ENCODE measurements at places on chromosomes 5 and 9. TPM values are rescaled to one million over a fixed set of nuclear protein-coding genes. Genes with fewer than 3 reads are reported as not detected.

DNA sequence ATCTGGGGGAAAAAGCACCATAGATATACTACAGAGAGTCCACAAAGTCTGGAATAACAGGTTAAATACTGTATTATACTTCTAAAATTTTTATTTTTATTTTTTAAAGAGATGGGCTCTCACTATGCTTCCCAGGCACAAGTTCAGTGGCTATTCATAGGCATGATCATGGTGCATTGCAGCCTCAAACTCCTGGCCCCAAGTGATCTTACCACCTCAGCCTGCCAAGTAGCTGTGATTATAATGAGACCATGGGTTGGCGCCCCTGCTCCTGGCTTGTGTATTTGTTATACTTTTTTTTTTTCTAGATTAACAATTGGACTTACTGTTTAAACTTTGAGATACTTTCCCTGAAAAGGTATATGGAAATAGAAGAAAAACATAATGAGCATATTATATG is 25.9 kb downstream of the ERBIN start:
- no peak for DNase-seq

- DNase-seq: no peak
Observed at GRCh38 chr5:72539038-72539437, 31.8 kb upstream of the ZNF366 start.

- DNase-seq: no peak
Observed at GRCh38 chr5:158287643-158288271, 428.8 kb upstream of the CLINT1 start.

DNA sequence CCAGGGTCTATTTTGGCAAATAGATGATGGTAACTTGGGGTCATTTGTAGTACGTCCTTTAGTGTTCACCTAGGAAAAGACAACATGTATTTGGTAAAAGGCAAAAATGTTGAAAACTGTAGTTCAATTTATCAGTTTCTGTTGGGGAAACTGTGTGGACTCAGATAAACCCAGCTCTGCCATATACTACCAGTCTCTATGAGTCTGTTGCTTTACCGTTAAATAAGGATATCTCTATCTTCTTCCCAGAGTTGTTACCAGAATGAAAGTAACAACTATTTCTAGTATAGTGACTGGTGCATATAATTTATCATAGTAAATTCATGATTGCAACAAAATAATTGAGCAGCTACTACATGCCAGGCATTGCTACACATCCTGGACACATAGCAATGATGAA is 3.8 kb upstream of the IQGAP2 start:
- DNase-seq: no peak

GRCh38 chr5:76000582-76000981 is 82.6 kb upstream of the SV2C start:
- DNase-seq: no peak

DNA sequence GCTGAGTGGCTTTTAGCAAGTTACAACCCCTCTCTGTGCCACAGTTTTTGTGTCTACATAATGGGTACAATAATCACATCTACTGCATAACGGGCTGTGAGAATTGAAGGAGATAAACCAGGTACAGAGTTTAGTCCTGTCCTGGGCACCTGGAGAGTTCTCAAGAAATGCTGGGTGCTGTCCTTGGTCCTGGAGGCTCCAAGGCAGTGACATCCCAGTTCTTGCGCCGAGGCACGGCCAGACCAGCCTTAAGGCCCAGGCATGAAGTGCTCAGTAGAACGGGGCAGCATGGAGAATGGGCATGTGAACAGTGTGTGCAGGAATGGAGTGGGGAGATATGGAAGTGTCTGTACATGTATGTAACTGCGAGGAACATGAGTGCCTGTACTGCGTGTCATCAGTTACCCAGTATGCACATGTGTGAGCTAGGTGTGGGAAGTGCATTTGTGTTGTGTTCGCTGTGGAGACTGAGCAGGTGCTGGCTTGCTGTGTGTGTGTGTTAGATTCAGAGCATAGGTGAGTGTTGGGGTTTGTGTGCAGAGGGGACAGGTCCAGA is 6.3 kb upstream of the UNC5A start:
- DNase-seq: peak; percentile 19

GRCh38 chr9:126953041-126953809 is 38.6 kb downstream of the RALGPS1 start:
- DNase-seq: no peak

GRCh38 chr5:77936365-77936693 is 160.2 kb upstream of the TBCA start:
- DNase-seq: peak; percentile 3

DNA sequence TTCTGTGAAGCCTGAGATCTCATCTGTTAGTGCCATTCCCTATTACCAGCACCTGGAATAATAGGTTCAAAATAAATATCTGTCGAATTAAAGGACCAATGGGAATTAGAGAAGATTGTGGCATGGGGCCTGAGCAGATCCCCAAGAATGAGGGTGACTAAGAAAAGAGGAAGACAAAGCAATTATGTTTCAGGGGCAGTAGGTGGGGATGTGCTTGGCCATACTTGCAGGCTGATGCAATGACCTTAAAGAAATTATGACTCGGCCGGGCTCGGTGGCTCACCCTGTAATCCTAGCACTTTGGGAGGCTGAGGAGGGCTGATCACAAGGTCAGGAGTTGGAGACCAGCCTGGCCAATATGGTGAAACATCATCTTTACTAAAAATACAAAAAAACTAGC is 562.8 kb downstream of the PTPRD start:
- DNase-seq: no peak

GRCh38 chr9:20220286-20220685 is 402.0 kb downstream of the MLLT3 start:
- DNase-seq: no peak

DNA sequence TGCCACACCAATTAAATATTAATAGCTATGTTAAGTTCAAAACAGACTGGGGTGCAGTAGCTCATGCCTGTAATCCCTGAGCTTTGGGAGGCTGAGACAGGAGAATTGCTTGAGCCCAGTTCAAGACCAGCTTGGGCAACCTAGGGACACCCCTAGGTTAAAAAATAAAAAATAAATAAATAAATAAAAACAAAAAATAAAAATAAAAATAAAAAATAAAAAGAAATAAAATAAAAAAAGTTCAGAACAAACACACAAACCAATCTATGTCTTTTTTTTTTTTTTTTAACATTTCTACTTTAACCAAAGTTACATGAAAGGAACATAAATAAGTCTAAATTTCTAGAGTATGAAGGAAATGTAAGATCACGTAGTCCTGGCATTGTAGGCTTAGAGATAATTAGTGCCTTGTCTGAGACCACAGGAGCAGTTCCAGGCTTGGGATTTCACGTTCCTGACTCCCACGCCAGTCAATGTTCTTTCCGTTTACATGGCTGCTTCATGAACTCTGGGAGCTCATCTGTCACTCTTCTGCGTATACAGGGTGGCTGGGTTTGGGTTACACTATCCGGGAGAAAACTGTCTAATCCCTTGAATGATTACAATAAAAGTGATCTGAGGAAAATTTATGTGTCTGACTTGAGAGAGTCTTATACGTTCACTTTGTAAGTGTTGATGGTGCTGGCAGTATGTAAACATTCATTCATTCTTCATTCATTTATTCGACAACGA is 85.2 kb downstream of the KIAA1958 start:
- no peak for DNase-seq

GRCh38 chr9:83503866-83504265 is 34.3 kb downstream of the FRMD3 start:
- no peak for DNase-seq

- DNase-seq: no peak
Observed at GRCh38 chr5:179265514-179266290, 79.6 kb downstream of the ADAMTS2 start.

- no peak for DNase-seq
Observed at GRCh38 chr5:64754066-64754465, 14.4 kb downstream of the SREK1IP1 start.

DNA sequence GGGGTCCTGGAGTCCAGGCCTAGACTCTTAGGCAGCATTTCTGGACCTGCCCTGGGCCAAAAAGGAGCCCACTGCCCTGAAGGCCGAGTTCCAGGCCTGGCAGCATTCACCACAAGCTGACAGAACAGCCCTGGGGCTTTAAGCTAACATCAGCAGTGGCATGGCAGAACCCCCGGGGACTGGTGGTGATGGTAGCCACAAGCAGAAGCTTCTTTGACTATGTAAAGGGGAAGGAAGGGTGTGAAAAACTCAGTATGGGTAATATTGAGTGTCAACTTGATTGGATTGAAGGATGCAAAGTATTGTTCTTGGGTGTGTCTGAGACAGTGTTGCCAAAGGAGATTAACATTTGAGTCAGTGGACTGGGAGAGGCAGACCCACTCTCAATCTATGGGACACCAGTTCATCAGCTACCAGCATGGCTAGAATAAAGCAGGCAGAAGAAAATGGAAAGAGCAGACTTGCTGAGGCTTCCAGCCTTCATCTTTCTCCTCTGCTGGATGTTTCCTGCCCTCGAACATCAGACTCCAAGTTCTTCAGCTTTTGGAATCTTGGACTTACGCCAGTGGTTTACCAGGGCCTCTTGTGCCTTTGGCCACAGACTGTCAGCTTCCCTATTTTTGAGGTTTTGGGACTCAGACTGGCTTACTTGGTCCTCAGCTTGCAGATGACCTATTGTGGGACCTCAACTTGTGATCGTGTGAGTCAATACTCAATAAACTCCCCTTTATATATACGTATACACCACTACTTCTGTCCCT is 661.0 kb upstream of the C9orf72 start:
- DNase-seq: no peak

DNA sequence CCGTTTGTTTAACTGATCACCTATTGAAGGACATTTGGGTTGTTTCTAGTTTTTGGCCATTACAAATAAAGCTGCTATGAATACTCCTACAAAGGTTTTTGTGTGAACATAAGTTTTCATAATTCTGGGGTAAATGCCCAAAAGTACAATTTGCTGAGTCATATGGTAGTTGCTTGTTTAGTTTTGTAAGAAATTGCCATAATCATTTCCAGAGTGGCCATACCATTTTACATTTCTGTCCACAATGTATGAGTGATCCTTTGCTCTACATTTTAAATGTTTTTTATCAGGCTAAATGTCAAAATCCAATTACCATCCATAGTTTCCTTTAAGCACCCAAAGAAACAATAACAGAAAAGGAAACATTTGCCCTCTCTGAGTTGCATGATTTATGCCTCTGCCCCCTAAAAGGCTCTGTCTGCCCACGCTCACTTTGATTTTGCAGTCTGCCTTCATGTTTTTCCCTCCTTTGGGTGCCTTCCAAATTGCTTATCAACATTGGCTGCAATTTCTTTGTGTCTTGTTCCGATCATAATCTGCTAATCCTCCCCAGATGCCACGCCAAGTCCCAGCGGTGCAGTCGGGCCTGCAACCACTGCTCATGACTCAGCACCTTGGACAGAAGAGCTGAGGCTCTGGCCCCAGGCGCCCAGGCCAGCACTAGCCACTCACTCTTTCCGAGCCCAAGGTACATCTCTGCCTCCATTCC is 339.2 kb downstream of the PIK3R1 start:
- DNase-seq: no peak

- DNase-seq: no peak
Observed at GRCh38 chr5:99061299-99061698, 132.5 kb upstream of the CHD1 start.

DNA sequence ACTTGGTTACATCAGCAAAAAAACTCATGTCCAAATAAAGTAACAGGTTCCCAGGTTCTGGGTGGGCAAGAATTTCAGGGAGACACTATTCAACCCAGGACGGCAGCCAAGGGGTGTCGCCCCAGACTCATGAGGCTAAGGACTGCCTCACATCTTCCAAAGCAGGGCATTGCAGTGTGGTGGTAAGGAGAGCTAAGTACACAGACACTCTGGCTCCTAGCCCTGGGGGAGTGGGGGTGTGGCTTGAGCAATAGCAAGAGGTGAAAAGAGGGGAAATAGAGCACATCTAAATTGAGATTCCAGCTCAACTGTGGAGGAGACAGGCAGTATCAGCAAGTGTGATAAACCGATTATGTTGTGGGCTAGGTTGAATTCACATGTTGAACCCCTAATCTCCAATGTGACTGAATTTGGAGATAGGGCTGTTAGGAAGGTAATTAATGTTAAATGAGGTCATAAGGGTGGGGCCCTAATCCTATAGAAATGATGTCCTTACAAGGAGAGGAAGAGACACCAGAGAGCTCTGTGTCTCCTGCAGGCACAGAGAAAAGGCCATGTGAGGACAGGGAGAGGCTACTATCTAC is 49.9 kb upstream of the MARCHF11 start:
- DNase-seq: no peak

- DNase-seq: no peak
Observed at GRCh38 chr9:38331141-38331540, 61.4 kb upstream of the ALDH1B1 start.

GRCh38 chr9:21670374-21670773 is 132.1 kb upstream of the MTAP start:
- peak; percentile 24 for DNase-seq

- DNase-seq: no peak
Observed at GRCh38 chr9:18568973-18569372, 95.0 kb downstream of the ADAMTSL1 start.

DNA sequence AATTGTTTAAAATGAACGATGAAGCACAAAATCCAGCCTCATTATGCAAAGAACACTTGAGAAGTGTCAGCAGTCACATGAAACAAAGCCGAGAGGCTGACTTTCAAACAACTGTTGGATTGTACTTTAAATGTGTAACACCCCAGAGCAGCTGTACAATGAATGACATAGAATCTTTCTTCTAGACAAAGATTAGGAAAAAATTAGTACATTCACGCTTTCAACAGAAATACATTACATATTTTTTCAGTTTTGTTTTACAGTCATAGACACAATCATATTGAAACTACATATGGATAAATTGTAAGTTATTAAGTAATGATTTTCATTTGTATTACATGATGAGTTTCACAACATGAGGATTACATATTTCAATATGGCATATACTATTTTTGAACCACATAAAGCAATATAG is 10.6 kb upstream of the AGXT2 start:
- DNase-seq: no peak

DNA sequence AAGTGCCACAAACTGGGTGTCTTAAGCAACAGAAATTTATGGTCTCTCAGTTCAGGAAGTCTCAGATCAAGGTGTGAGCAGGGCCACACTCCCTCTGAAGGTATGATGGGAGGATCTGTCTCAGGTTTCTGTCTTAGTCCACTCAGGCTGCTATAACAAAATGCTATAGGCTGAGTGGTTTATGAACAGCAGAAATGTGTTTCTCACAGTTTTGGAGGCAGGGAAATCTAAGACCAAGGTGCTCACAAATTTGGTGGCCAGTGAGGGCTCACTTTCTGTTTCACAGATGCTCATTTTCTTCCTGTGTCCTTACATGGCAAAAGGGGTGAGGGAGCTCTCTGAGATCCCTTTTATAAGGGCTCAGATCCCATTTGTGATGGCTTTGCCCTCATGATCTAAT is 281.4 kb downstream of the CWC27 start:
- DNase-seq: no peak

GRCh38 chr5:94778732-94779131 is 160.3 kb downstream of the SLF1 start:
- no peak for DNase-seq

GRCh38 chr5:143796125-143796524 is 15.8 kb upstream of the HMHB1 start:
- DNase-seq: no peak

GRCh38 chr5:87155106-87155505 is 112.6 kb upstream of the RASA1 start:
- no peak for DNase-seq

BTNL3 gene
- total RNA-seq: not detected

SPATA6L gene
- total RNA-seq: 4.7 TPM

RNF224 gene
- not detected for total RNA-seq

LOX gene
- total RNA-seq: not detected

RAD23B gene
- total RNA-seq: 92.6 TPM

HCN1 gene
- not detected for total RNA-seq

PIP5KL1 gene
- total RNA-seq: 1.4 TPM

ARSI gene
- total RNA-seq: 0.19 TPM

CD72 gene
- total RNA-seq: 27.0 TPM
